ENCODE measurements at places on chromosomes 3 and 15.
A peak's percentile ranks its signal among the peaks of the same experiment; 100 is the strongest.

GRCh38 chr15:83299462-83299861, 15.0 kb upstream of the BNC1 start:
- no peak for DNase-seq

GRCh38 chr3:169980055-169980454, 13.4 kb downstream of the SEC62 start:
- DNase-seq: no peak

DNA sequence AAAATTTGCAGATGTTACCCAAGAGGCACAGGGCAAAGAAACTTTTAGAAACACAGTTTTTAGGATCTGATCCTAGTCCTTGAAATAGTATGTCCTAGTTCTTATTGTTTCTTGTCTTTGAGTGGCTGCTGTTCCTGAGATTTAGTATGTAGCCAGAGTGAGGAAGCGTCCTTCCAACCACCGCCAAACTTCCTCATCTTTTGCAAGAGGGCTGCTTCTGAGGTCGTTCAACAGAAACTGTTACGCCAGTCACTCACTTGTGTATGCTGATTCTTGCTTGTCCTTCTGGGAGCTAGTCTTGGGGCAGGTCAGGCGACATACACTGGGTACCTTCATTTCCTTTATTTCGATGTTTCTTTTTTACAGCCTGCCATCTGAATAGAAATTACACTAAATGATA, 577.3 kb upstream of the ZNF717 start:
- no peak for DNase-seq

- DNase-seq: no peak
These were observed 15.6 kb downstream of the CLDN18 start for GRCh38 chr3:138025553-138025952.

DNA sequence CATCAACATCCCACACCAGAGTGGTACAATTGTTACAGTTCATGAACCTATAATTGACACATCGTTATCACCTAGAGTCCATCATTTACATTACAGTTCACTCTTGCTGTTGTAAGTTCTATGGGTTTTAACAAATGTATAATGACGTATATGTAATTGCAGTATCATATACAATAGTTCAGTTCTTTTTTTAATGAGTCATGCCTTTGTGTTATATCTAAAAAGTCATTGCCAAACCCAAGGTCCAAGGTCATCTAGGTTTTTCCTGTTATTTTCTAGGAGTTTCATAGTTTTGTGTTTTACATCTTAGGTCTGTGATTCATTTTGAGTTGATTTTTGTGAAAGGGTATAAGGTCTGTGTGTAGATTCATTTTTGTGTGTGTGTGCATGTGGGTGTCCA, 160.9 kb upstream of the GALNT15 start:
- DNase-seq: no peak

- DNase-seq: no peak
These were observed 192.3 kb downstream of the OCA2 start for GRCh38 chr15:27906802-27907201.

GRCh38 chr15:89148126-89148525, 59.9 kb downstream of the ABHD2 start:
- DNase-seq: no peak

DNA sequence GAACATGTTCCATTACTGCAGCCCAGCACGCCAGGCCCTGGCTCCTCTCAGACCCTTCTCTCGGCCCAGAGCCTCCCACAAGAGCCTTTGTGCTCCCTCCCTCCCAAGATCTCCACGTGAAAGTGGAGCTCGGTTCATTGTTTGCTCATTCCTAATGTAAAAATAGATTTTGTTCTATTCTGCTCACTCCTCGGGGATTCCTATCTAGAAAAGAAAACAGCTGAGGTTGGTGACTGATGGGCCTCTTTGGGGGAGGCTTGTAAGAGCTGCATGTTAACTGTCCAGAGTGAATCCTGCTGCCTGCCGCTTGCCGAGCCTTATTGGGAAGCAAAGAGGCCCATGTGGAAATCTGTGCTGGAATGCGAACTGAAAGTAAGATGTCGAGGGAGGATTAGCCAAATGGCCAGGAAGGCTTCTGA, 267.1 kb downstream of the LRTM1 start:
- no peak for DNase-seq

DNA sequence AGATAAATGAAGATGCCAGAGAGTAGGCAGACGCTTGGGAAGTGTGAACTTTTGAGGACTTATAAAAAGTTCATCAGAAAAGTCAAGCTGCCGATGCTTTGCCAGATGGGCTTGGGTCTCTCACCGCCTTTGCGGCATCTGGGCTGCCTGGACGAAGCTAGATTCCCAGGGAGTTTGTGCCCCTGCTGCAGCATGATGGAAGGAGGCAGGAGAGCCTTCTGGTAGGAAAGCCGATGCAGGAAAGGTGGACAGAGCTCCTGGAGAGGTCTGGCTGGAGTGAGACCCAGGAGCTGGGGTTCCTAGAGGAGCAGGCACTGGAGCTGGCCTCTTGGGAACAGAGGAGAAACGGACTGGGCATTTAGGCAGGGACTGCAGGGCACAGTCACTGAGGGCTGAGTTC, 51.9 kb upstream of the ATP2B2 start:
- DNase-seq: no peak

GRCh38 chr3:176055836-176056235, 1141.4 kb downstream of the TBL1XR1 start:
- DNase-seq: no peak

- DNase-seq: no peak
These were observed 12.9 kb downstream of the SLC25A20 start for GRCh38 chr3:48885753-48886152.

- no peak for DNase-seq
These were observed 38.2 kb downstream of the KPNA1 start for GRCh38 chr3:122476532-122476931.

DNA sequence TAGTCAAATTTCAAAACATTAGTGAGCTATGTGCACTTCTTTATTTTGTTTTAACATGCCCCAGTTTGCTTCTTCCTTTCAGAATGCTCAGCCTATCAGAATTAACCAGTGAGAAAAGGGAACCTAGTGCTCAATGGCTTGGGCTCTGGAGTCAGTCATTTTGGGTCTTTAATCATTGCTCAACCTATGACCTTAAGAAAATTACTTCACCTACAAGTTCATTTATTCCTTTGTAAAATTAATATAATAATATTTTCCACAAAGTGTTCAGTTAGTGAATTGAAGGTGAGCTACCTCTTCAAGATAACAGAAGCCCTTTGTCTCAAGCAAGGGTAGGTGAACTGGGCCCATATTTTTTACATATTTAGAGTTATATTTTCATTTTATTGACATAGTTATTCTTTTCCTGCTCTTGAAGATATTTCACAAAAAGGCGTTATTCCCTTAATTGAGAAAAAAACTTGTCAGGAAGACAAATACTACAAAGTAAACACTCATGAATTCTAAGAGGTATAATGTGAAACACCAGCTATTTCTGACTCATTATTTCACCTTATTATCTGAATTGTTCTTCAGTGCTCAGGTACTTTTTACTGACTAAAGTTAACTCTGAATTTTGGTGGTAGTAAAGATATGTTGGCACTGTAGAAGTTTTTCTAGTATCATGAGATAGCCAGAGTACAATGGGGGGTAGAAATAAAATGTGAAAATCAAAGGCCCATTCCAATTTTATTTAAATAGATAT, 415.5 kb downstream of the NAALADL2 start:
- DNase-seq: no peak

DNA sequence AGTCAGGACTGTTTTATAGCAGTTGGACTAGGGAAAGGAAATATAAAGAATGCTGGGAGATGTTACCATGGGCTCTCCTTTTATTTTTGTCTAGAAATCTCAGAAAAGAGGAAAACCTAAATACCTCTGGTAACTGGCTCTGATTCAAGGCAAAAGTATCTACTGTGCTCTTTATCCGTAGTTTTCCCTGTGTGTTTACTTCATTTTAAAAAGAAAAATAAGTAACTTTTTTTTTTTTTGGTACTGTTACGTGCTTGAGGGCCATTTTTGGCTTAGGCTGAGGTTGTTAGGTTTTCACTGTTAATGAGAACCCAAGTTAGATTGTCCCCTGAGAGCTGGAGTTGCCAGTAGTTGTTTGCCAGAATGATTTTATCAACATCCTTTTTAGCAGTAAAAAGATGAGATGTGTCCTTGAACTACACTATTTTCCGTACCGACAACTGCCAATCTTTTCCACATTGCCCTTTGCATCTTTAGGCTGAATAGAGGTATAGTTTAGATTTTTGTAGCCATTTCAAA, 35.8 kb downstream of the IQGAP1 start:
- no peak for DNase-seq

DNA sequence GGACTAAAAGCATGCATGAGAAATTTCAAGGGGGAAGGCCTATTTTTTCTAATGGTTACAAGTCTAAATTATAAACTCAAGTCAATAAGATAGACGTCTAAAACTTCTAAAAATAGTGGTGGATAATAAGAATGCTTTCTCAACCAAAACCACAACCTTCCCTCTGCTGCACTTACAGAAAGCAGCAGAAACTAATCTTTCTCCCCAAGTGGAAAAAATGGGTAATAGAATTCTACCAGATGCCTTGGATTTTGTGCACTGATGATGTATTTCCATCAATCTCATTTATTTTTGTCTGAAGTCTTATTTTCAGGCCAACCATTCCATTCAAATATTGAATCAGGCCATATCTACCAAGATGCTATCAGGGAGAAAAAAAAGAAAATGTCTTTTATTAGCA, 344.7 kb downstream of the NEK10 start:
- DNase-seq: no peak

GRCh38 chr15:90588427-90588826, 58.7 kb downstream of the CRTC3 start:
- DNase-seq: no peak

- DNase-seq: no peak
These were observed 43.6 kb upstream of the SPTSSB start for GRCh38 chr3:161414907-161415306.

GRCh38 chr3:71061037-71061436, 522.5 kb downstream of the FOXP1 start:
- DNase-seq: no peak

DNA sequence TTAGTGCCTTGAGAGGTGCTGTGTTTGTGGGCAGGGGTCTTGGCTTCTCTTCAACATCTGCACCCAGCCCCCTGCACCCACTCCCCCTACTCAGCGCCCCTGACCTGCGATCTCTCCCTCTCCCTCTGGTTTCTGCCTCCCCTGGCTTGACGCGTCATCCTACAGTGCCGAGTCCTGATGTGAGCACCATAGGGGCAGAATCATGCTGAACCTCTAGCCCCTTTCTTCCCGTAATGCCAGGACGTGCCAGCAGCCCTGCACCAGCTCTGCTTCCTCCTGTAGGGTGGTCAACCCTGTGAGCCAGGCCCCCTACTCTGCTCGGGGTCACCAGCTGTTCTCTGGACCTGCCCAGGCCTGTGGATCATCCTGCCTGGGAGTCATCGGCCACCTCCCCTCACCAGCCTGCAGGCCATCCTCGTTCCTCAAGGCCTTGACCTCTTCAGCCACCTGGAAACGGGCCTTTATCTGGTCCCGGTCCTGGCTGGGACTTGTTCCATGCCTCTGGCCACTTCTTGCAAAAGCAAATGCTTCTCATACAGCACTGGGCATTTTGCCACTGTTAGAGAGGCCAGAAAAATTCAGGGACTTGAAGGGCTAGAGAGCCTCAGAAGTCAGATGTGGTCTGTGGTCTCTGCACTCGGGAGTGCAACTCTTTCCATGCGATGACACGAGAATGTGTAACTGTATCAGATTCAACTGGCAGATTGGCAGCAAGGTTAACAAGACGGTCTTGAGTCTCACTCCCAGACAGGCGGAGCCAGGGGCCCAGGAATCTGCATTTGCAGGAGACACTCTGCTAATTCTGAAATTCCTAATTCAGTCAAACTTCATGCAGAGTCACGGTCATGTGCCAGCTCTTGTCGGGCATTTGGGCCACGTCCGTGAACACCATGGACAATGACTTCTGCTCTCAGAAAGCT, 16.7 kb upstream of the KLF15 start:
- no peak for DNase-seq

GRCh38 chr15:78366342-78366741, 26.2 kb downstream of the CRABP1 start:
- no peak for DNase-seq

- peak; percentile 45 for DNase-seq
These were observed 155.6 kb downstream of the SQOR start for GRCh38 chr15:45790325-45790943.

DNA sequence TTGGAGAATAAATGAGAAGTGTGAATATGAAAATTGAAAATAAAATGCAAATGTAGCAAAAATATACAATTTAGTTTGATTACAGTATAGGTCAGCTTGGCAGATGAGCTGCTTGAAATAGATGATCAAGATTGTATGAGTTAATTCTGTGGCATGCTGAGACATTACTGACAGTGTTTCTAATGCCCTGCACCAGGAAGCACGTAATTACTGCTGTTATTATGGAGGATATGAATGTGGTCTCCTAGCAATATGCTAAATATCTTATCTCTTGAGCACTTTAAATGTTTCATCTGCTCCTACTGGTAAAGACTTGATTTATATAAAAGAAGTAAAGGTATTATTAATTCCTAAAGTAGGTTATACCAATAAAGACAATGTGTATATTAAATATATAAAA, 1015.5 kb downstream of the PLOD2 start:
- no peak for DNase-seq

- no peak for DNase-seq
These were observed 70.8 kb downstream of the RAP2B start for GRCh38 chr3:153232851-153233271.

DNA sequence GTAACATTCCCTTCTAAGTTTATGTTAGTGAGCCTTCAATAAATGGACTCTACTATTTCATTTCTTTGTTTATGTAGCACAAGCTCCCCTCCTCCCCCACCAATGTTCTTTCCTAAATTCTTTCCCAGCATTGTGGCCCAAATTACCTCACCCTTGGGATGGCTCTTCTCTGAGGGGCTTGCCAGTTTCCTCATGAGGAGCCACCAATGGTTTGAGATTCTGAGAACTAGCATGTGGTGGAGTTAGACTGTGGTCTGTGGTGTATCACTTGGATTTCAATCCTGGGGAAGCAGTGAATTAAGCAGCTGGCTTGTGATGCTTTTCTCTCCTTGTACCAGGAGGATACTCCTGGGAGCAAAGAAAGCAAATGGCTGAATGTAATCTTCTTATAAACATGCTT, 50.0 kb upstream of the NPHP3 start:
- no peak for DNase-seq

- no peak for DNase-seq
These were observed 17.3 kb upstream of the SUCNR1 start for GRCh38 chr3:151856118-151856517.

- peak; percentile 55 for DNase-seq
These were observed 144.7 kb downstream of the TPRG1 start for GRCh38 chr3:189316296-189317019.

GRCh38 chr3:38756892-38757291, 59.1 kb downstream of the SCN10A start:
- no peak for DNase-seq

- DNase-seq: no peak
These were observed 45.0 kb downstream of the USP13 start for GRCh38 chr3:179697736-179698332.

GRCh38 chr3:196096382-196096953, 14.6 kb upstream of the TFRC start:
- no peak for DNase-seq

- DNase-seq: no peak
These were observed 471.4 kb upstream of the NAALADL2 start for GRCh38 chr3:174387736-174388135.

Measured in RWPE1 (cell line).